ENCODE measurements at places on chromosomes 5 and 9.
A peak's percentile ranks its signal among the peaks of the same experiment; 100 is the strongest.

GRCh38 chr5:108379722-108380530, 2.0 kb downstream of the FBXL17 start:
- no peak for DNase-seq

GRCh38 chr5:175201393-175201792, 242.6 kb downstream of the DRD1 start:
- DNase-seq = no peak

DNA sequence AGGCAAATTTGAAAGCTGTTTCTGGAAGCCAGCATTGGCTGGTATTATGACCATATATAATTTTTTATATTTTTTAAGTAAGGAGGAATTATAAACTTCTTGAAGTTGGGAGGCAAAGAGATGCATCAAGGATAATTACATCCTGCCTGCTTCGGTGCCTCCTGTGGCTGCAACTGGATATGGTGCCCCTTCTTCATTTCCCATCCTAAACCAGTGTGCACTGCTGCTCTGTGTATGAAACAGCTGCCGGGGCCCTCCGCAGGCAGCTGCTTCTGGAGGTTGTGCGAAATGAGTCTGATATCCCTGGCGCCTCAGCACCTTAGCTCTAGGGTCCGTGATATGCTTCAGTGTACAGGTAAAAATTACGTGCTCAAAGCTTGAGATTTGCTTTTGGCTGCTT, 304.2 kb downstream of the ENC1 start:
- DNase-seq = no peak

DNA sequence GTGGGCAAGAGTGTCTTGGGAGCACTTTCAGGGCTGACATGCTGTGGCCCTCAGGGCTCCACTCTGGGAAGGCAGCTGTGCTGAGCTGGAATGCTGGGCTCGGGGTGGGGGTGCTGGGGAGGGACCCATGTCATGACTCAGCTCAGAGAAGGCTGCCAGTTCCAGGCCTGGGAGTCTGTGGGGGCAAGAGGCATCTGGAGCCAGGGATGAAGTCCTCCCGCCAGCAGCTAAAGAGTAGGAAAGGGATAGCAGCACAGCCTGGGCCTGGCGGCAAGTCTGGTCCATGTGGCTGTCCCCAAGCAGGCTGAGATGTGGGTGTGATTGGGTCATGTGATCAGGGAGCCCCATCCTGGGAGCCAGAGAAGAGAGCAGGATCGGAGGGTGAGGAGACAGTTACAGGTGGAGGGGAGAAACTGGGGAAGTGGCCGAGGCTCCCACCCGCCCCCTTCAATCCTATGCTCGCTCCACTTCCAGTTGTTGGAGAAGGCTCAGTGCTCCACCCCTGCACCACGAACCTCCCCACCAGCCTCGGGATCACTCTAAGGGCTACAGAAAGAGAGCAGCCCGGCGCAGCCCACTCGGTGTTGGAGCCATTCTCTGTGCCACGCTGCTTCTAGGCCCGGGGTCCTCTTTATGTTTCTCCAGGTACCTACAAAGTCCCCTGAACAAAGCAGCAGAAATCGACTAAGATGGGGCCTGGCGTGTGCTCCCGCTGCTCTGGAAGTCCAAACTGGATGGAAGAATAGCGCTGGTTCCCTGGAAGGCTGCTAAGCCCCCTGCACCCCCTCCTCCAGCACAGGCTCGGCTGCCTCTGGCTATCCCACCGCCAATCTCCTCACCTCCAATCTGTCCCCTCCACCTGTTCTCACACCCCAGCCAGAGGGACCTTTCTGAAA, 12.0 kb downstream of the PDGFRB start:
- DNase-seq = peak; percentile 81

- DNase-seq = no peak
Observed at GRCh38 chr5:1089621-1090040, 22.2 kb downstream of the SLC12A7 start.
